ENCODE measurements at places on chromosomes 1 and 21.

DNA sequence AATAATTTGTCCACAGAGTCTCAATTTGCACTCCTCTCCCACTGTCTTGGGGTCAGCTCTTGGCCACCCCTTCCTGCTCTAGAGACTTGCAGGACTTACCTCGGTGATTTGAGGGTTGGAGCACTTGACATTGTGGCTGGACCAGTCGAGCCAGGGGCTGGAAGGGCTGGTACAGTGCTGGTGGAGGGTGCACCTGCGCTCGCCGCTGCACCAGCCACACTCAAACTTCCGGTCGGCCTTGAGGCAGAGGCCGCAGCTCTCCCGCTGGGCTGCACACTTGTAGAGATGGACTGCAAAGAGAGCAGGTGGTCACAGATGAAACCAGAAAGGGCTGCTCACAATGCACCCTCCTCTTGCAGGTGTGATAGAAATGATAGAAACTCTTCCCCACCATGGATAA, 165.0 kb downstream of the PLXNA2 start:
- DNase-seq: no peak

DNA sequence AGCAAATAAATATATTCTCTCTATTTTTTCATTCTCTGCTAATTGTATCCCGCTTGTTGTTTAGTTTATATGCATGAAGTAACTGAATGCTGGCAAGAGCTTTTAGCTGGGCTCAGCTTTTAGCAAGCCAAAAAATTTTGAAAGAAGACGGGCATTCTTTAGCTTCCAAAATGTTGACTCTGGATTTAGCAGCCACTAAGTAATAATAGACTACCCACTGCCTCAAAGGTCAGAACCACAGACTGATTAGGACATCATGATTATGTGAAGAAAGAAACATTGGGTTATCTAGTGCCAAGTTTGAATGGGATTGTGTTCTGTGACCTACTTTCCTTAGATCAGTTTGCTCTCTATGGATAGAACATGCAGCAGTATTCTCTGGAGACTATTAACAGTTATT, 80.3 kb upstream of the DPH5 start:
- no peak for DNase-seq

DNA sequence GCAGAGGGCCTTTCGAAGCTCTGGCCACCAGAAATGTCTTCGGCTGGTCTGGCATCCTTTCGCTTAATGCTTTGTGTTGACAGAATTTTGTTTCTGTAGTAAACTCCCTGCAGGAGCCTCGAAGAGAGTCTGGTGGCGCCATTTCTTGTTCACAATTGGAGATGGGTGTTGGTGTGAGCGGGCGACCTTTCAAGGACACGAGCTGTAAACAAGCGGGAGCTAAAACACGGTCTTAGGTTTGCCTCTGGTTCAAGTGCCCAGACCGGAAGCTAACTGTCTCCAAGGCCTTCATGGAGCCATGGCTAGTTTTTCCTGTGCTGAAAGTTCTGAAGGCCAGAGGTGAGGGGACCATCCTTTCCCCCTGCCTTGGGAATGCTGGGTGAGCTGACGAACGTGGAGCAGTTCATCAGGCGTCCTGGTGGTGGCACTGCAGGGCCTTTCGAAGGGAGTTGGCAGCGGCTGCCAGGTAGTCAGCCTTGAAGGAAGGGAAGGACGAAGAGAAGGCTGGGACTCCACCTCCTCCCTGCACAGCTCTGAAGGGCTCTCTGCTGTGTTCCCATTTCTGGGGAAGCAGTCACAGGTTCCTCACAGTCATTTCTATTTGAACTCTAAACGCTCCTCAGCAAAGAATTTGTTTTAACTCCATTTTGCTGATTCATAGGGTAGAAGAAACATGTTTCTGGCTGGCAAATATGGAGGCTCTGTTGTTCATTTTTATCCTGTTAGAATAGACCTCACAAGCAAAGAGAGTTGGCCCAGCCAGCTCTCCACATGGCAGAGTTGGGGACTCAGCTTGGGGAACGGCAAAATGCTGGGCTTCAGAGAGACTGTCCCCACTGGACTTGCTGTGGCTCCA, 35.2 kb downstream of the URB2 start:
- peak; percentile 62 for DNase-seq

DNA sequence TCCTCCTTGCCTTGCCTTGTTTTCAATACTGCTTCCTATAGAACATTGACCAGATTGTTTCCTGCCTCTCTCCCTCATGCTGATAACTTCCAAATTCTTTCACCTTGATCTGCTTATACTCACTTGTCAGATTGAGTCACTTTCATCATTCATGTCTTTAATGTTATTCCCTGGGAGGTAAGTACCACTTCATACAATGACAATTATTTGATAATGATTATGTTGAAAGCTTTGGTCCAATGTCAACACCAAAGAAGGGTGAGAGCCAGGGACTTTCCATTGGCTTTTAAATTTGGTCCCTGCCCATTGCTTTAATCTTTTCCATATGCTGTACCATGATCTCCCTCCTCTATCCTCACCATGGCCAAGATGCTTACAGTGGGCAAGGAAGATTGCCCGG, 137.4 kb downstream of the SYT2 start:
- DNase-seq: no peak

GRCh38 chr21:31191553-31191952, 152.5 kb downstream of the TIAM1 start:
- DNase-seq: no peak

GRCh38 chr1:3003941-3004270, 17.4 kb upstream of the ACTRT2 start:
- DNase-seq: no peak

DNA sequence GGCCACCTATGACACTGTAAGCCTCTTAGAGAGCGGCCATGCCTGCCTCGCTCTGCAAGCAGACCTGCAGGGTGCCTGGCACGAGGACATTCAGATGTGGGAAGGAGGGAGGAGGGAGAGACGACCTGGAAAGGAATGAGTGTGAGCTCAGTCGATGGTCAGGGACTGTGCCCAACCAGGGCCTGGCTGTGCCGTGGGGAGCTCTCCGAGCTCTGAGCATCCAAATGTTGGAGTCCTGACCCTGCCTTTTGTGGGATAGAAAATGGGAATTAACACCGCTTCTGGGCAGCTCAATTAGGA, 7.3 kb downstream of the CSTB start:
- DNase-seq: no peak

DNA sequence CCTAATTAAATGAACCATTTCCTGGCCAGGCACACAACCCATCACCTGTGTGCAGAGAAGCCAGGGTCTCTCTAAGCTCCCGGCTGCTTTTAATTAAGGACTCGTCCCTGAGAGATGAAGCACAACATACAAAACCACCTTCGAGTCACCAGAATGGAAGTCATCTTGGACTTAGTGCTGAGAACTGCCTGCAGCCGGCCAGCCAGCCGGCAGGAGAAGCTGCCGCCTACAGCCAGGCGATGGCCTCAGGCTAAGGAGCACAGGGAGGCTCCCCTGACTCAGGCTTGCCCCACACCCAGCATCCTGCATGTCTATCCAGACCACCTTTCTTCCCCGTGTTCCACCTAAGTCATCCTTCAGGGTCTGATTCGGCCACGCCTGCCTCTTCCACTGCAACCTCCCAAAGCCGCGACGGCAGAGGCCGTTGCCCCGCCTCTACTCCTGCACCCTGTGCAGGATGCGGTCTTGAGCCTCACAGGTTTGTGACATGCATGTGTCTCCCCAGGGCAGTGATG, 83.6 kb downstream of the SLC66A1 start:
- DNase-seq: no peak

DNA sequence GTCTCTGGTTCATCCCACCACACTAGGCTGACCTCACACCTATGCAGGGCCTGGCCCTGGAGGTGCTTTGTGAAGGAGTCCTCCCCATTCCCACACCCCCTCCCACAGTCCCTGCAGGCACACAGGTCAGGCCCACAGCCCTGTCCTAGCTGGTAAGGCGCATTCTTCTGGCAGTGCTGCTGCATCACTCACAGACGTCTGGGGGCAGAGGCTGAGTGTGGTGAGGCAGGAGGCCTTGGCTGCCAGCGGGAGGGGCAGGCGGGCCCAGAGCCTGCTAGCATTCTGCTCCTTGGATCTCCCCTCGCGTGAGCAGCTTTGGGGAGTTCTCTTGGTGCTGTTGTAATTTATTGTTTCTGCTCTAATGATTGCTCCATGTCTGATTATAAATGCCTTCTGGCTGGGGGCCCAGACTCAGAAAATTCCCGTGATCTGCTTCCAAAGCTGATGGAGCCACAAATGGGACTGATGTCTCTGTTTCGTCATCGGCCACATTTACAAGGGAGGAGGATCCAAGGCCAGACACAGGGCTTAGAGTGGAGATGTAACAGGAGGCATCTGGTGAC, 62.9 kb downstream of the TRABD2B start:
- DNase-seq: no peak

- DNase-seq: no peak
Measured at GRCh38 chr1:112356765-112357164, 39.2 kb upstream of the CTTNBP2NL start.

DNA sequence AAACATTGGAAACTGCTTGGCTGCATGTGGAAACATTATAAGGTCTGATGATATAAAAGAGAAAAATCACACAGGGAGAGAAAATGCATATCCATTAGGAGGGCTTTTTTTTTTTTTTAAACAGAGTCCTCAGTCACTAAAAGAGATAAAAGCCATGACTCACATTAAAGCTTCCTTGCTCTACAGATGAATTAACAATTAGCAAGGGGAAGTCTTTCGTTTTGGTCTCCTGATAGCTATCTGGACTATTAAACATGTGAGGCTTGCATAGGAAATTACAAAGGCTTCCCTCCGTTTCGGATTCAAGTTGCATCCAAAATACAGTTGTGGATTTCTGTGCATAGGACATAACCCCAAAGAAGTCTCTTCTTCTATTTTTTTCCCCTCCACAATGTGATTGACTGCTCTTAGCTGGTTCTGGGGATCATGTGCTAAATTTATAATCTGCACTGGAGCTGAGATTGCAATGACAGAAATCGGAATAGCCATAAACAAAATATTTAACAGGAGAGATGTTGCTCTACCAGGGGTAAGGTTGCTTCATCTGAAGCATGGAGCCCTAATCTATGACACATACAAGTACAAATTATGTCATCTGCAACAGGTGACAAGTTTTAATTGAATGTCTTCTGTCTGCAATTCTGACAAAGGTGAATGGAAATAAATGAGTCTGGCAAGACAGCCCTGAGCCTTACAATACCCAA, 146.8 kb downstream of the ESRRG start:
- DNase-seq: no peak

DNA sequence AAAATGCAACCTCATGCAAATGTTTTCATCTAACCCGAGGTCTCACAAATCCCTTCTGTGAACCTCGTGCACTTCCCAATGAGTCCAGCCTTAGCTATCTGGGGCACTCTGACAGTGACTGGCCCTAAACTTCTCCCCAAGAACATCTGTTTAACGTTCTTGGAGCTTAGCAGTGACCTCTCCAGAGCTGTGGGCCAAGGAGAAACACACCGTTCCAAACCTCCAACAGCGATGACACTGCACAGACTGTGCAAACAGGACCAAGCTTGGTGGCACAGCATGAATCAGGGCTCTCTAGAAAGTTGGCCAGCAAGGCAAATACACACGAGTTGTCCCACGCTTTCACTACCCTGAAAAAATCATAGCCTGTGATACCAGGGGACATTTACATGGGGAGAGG, 15.8 kb downstream of the BEND5 start:
- DNase-seq: no peak

DNA sequence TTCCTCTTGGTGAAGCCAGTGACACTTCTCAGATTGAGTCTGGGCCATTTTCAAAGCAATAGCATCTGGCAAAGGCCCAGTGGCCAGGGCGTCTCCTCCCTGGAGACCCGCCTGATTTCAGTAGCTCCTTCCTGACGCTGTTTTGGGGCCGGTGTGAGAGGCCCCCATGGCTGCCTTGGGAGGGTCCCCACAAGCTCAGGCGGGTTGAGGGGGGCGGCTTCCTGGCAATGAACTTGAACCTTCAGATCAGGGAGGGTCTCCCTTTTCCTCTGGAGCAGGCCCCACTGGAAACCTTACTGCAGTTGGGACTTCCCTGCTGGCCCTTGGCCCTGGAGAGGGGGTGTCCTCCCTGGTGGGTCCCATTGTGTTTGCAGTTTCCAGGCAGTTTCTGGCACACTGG, 121.2 kb downstream of the CRYAA start:
- no peak for DNase-seq

GRCh38 chr1:172960454-172961208, 90.1 kb downstream of the TNFSF18 start:
- no peak for DNase-seq

- no peak for DNase-seq
Measured at GRCh38 chr1:88191917-88192316, 492.2 kb upstream of the PKN2 start.

- no peak for DNase-seq
Measured at GRCh38 chr21:25646474-25646873, 7.4 kb downstream of the JAM2 start.

- no peak for DNase-seq
Measured at GRCh38 chr1:245255783-245256182, 101.0 kb downstream of the KIF26B start.

- DNase-seq: no peak
Measured at GRCh38 chr1:30968220-30968971, 59.8 kb upstream of the SDC3 start.

- no peak for DNase-seq
Measured at GRCh38 chr1:43503534-43503933, 27.1 kb upstream of the PTPRF start.

DNA sequence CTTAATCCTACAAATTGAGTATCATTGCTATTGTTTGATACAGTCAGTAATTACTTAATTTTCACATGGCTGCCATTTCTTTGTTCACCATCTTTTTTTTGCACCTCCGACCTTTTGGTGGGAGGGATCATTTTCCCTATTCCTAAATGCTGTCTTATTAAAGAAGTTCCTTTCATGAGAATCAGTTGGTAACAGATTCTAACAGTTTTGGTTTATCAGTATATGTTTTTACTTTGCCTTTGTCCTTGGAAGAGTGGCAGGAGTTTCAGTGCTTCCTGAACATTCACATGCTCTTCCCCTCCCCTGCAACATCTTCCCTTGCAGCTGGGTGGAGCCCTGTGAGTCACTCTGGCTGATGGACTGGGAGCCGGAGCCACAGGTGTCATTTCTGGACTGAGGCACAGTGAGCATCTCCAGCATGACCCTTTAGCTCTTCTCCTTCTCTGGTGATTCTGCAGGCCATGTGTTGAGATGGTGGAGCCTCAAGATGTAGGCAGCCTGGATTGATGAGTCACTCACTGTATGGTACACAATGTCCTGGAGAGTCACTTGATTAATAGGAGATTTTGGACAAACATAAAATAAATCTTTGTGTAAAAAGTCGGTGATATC, 217.7 kb downstream of the URB2 start:
- no peak for DNase-seq

DNA sequence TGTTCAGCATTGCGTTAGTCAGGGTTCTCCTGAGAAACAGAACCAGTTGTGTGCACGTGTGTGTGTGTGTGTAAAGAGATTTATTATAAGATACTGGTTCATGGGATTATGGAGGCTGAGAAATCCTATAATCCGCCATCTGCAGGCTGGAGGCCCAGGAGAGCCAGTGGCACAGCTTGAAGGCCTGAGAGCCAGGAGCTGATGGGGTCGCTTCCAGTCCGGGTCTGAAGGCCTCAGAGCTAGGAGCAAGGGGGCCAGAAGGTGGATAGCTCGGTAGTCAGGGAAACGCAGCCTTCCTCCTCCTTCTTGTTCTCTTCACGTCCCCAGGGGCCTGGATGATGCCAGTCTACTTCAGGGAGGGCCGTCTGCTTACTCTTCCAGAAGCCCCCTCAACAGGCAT, 37.7 kb downstream of the FAAP20 start:
- no peak for DNase-seq

All from activated naive CD4-positive, alpha-beta T cell (primary cell).